ENCODE measurements at places on chromosomes 12 and 14.

- no peak for DNase-seq
Observed at GRCh38 chr12:6158749-6159148, 34.3 kb upstream of the VWF start.

GRCh38 chr12:40225337-40225983 lies 663 bp downstream of the LRRK2 start:
- no peak for DNase-seq

- no peak for DNase-seq
Observed at GRCh38 chr12:123270214-123271000, 1.2 kb downstream of the CDK2AP1 start.

GRCh38 chr12:49515266-49515665 lies 23.6 kb upstream of the KCNH3 start:
- DNase-seq: no peak

DNA sequence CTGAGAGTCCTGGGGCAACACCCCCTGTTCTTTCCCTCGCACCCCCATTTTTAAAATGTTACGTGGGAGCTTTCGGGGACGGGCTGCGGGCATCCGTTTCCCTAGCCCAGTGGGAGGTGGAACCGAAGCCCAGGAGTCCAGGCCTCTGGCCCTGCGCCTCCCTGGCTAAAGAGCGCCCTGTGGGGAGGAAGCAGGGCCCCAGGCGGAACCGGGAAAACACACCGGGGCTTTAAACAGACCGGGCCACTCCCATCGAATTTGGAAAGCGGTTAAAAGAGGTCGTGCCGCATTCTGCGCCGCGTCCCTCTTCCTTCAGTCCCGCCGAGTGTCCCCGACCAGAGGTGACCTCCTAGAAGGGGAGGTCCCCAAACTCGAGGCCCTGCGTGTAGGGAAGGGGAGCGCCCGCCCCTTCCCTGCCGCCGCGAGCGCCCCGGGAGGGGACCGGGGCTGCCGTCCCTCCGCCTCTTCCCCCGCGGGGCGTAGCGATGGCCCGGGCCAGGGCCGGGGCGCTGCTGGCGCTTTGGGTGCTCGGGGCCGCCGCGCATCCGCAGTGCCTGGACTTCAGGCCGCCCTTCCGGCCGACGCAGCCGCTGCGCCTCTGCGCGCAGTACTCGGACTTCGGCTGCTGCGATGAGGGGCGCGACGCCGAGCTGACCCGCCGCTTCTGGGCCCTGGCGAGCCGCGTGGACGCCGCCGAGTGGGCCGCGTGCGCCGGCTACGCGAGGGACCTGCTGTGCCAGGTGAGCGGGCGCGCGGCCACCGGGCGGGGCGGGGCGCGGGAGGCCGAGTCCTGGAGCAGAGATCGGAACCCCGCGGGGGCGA lies at the start of gene HHIPL1:
HHIPL1 (plus strand) TSS at position 407 of the 822 bp plus-strand sequence; CDS start at position 486, 79 bp downstream.
- no peak for DNase-seq

- DNase-seq: no peak
Observed at GRCh38 chr14:80678436-80678835, 263.1 kb downstream of the CEP128 start.

GRCh38 chr12:131815131-131815530 lies 13.1 kb upstream of the MMP17 start:
- no peak for DNase-seq

DNA sequence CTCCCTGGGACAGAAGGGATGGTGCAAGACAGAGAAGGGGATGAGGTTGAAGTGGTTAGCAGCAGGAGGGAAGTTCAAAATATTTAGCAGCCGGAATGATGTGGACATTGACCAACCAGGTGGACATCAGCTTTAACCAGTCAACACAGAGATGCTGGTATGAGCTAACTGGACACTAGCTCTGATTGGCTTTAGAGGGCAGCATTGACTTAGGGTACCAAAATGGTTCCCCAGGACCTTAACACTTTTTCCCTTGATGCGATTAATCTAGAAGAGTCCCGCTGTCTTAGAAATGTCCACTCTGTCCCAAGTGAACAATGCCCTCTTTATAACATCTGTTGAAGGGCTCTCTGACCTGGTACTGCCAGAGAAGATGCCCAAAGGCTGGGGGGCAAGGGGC lies 134.0 kb upstream of the GSC start:
- DNase-seq: no peak

DNA sequence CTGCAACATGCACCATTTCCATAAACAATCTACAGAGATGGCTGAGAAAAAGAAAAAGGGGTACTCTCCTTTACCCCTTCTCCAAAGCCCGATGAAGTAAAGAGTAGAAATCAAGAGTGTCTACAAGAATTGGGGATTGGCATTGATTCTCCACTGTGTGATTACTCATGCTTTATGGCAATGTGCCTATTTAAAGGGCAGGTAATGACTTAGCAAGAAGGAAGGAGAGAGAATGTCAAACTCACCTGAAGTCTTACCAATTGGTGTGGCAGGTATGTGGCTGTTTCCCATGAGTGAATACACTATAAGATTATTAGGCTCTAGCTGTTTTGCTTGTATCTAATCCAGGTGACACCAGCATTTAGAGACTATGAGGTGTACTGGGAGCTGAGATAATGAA lies 275.3 kb downstream of the CCER1 start:
- no peak for DNase-seq

GRCh38 chr14:25400607-25401206 lies 350.8 kb upstream of the STXBP6 start:
- no peak for DNase-seq

GRCh38 chr12:54277823-54278276 lies 2.1 kb downstream of the CBX5 start:
- DNase-seq: no peak

GRCh38 chr14:53260286-53260685 lies 107.2 kb upstream of the DDHD1 start:
- no peak for DNase-seq

DNA sequence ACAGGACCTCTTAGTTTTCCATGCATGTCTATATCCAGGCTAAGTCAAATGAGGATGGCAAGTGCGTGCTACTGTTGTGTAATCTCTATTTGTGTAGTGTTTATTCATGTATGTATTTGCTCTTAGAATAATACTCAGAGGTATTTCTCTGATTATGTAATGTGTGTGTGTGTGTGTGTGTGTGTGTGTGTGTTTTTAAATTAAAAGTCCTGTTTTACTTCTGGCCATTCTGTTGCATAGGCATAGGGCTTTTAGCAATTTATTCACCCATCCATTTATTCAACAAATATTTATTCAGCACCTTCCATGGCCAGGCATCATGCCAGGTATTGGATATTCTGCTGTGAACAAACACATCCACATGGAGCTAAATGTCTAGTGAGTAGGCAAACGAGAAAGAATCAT lies 63.5 kb downstream of the PELI2 start:
- no peak for DNase-seq

GRCh38 chr14:101223561-101224162 lies 320.1 kb upstream of the RTL1 start:
- DNase-seq: no peak
